NCI-H2171 (cell line): ENCODE measurements at places on chromosomes 11 and 22.
A peak's percentile ranks its signal among the peaks of the same experiment; 100 is the strongest.

GRCh38 chr11:14789879-14790484 is 102.0 kb downstream of the CYP2R1 start:
- DNase-seq: no peak

DNA sequence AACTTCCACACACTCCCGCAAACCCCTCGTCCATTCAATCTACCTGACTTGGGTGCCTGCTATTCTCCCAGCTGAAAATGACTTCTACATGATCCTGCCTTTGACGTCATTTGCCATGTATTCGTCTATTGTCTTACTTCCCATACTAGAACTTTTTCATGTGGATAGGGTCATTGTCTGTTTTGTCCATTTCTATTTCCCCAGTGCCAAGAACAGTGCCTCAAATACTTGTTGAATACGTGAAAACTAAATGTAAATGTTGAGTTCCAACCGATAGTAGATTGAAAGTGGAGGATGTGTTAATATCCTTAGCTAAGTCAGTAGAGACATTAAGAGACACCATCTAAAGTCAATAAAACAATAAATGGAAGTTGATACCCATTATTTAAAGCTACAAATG is 935 bp downstream of the TRIM68 start:
- no peak for DNase-seq

DNA sequence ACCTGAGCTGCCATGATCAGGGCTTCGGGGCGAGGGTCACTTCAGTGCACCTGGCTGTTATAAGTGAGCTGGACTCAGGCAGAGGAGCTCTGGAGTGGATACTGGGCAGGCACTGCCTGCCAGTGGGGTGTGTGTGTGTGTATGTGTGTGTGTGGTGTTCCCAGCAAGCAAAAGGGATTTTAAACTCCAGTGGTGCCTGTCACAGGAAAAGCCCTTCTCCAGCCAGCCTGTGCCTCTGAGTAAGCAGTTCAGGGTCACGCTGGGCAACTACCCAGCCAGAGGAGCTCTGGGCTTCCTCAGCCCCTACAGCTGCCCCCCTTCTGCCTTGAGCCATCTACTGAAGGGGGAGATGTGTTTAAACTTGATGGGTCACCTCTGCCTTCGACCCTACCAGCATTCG is 109.0 kb downstream of the OSBP2 start:
- no peak for DNase-seq

- no peak for DNase-seq
Measured at GRCh38 chr11:78241475-78241874, 52.8 kb downstream of the USP35 start.

DNA sequence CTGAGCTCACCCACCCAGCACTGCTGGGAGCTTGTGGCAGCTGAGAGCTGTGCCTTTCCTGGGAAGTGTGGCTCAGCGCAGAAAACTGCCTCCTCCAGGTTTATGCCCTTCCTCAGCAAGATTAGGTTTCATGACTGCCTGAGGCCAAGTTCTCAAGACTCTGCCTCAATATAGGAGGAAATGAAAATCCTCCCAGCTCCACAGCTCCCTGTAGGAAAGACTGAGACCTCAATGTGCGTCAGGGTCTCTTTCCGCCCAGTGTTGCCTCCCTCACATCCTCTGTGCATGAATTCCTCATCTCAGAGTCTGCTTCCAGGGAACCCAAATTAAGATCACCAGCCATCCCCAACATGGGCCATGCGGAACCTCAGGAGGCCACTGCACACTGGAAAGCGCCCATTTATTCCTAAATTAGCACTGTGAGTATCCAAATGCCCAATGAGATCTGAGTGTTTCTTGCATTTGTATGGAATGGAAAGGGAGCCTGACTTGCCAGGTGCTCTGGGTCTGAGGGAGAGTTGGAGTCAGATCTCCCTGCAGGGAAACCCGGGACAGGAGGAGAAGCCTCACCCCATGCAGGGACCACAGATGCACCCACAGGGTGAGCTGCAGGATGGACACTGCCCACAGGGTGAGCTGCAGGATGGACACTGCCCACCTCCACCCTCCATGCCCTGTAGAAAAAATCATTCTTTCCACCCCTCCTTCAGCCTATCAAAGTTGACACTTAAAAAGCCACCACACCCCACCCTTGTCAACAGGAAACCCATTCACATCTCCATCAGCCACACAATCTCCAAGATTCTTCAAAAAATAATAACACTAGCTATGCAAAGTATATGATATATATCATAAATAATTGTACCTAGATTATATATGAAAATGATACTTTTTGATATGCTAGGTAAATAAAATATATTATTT is 97.4 kb upstream of the IGLL5 start:
- no peak for DNase-seq

- DNase-seq: peak; percentile 54
Measured at GRCh38 chr11:9138612-9139579, 47.5 kb upstream of the SCUBE2 start.

DNA sequence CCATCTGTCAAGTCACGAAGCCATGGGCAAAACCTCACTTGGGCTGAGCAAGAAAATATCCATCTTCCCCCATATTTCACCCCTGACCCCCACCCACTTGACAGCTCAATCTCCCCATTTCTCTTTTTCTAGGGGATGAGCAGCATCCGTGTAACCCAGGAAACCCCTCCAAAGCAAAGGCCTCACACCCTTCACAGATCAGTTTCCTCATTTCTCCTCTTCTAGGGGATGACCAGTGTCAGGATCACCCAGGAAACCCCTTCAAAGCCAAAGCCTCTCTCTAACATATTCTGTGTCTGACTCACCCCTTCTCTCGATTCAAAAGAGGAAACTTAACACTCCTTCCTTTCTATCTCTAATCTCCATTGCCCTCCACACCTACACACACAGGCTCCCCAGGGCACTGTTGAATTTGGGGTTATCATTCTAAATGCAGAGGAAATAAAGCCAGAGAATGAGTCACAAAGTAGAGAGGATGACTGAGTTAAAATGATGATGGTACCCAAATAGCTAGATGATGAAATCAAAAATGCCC is 439.7 kb downstream of the BUD13 start:
- DNase-seq: no peak

DNA sequence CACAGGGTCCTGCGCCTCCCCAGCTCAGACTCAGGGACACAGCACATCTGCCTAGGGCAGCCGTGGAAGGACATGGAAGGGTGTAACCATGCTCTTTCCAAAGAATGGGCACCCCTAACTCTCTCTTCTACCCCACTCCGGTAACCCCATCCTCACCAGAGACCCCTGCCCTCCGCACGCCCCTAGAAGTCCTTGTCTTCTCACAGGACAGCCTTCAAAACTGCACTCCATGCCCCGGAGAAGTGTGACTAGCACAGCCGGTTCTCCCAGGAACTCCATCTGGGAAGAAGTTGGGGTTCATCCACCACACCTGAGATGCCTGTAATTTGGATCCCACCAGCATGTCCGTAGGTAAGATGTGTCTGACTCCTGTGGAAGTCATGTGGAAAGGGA is 25.0 kb downstream of the P2RY2 start:
- no peak for DNase-seq

DNA sequence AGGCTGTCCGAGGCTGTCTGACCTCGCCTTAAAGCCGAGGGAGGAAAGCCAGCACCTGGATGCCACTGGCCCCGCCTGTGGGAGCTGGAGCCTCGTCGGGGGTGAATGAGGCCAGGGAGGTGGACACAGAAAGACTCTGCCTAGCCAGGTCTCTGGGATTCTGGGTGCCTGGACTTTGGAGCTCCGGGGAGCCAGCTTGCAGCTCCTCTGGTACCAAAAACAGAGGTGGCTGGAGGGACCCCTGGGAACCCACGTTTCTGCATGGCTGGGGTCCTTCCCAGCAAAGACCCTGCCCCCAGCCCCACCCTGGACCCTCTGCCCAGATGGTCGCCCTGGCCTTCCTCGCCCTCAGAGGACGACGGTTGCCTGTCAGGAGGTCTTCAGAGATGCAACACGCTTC is 239.7 kb downstream of the BRD1 start:
- no peak for DNase-seq

DNA sequence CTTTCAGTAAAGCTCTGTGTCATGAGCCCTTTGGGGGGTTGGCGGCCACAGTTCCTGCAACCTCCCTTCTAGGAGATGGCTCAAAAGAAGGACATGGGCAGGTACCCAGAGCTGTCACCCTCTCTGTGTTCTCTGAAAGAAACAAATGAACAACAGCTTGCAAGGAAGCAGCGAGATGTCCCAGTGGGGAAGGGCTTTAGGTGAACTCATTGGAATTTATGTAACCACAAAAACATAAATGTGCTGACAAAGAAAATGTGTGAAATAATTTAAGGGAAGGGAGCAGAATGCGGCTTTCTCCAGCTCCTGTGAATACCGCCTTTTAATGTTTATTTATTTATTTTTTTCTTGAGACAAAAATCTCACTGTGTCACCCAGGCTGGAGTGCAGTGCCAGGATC is 3.3 kb downstream of the PARVG start:
- DNase-seq: no peak

- no peak for DNase-seq
Measured at GRCh38 chr22:22761606-22761962, 117.2 kb downstream of the GGTLC2 start.

- no peak for DNase-seq
Measured at GRCh38 chr11:73177380-73177777, 35.3 kb upstream of the FCHSD2 start.

GRCh38 chr11:2447951-2448650 is 3.3 kb downstream of the KCNQ1 start:
- no peak for DNase-seq

DNA sequence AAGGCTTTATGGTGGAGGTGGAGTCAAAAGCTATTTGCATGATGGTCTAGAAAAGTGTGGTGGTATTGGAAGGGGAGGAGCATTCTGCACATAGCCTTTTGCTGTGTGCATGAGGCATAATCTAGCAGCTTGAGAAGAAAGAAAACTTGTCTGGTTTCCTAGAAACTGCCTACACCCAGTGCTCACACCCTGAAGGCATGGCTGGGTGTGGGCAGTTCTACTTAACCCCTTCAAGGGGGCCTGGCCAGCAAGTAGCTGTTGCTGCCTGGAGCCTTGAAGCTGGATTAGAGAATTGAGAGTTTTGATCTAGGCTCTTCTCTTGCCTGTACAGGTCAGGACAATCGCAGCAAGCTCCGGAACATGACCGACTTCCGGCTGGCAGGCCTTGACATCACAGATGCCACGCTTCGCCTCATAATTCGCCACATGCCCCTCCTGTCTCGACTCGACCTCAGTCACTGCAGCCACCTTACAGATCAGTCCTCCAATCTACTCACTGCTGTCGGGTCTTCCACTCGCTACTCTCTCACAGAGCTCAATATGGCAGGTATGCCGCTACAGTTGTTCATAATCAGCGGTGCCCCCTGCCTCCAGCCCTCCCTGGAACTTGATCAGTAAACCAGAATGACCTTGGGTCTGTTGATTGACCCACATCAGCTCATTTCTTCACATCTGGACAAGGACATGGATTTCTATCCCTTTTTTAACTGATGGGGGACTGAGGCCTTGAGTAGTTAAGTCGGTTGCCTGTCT is 12.2 kb upstream of the GRK2 start:
- DNase-seq: no peak

GRCh38 chr11:19735157-19735908 is 22.7 kb downstream of the NAV2 start:
- peak; percentile 60 for DNase-seq

DNA sequence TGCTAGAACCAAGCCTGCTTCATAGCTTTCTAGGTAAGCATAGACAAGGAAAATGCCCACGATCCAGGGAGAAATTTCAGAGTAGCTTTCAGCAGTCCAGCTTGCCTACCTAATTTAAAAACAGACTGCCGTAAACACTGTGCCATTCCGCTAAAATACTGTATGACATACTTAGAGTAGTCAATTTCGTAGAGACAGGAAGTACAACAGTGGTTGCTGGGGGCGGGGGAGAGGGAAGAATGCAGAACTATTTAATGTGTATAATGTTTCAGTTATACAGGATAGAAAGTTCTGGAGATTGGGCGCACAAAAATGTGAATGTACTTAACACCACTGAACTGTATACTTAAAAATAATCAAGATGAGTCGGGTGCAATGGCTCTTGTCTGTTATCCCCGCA is 56.7 kb downstream of the C11orf58 start:
- no peak for DNase-seq

DNA sequence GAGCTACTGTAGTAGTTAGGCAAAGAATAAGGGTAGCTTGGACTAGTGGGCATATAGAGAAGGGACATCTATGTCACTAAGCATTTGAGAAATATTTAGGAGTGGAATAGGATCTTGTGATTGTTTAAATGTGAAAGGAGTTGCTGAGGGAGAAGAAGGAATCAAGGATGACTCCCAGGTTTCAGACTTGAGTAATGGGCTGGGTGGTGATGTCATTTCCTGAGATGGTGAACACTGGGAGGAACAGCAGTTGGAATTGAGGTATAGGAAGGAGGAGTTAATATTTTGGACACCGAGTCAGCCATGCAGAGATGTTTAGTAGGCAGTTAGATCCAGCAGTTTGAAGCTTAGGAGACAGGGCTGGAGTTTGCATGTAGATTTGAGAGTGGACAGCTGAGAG is 40.1 kb downstream of the REXO2 start:
- no peak for DNase-seq

DNA sequence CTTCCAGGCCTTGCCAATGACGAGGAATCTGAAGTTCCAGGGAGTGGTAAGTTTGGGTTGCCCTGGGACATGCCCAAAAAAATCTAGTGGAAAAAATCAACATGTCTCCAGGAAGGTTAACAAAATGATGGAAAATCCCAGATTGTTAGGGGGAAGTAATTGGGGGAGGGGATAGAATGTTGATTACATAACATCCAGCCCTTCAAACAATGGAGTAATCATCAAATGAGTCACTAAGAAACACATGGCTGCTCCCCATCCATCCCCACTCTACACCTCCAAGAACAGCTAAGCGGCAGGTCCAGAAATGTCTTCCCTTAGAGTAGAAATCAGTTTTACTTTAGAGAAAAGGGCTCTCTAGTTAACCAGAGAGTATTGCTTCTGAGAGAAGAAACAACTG is 94.9 kb downstream of the ETS1 start:
- DNase-seq: no peak

DNA sequence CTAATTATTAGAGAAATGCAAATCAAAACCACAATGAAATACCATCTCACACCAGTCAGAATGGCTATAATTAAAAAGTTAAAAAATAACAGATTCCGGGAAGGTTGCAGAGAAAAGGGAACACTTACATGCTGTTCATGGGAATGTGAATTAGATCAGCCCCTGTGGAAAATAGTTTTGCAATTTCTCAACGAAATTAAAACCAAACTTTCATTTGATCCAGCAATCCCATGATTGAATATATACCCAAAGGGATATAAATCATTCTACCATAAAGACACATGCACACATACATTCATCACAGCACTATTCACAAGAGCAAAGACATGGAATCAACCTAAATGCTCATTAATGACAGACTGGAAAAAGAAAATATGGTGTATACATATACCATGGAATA is 32.5 kb downstream of the NOX4 start:
- no peak for DNase-seq

GRCh38 chr22:35615156-35615555 is 2.0 kb downstream of the MB start:
- DNase-seq: no peak

GRCh38 chr11:78208257-78209165 is 19.8 kb downstream of the USP35 start:
- DNase-seq: no peak

DNA sequence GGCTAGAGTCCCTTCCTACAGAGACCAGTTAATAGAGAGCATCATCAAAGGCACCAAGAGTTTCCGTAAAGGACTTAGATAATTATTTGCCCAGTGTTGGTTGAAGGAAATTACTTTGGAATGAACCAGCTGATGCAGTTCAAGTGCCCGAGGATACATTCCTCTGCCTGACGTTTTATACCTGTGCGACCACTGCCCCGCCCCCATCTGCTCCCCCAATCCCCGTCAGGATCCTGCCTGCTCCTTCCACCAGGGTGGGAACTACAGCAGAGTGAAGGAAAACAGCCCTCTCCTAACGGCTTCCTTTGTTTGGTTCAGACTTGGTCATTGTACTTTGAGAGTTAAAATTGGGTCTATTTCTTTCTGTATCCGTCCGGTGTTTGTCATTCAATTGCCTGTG is 761.5 kb downstream of the NTM start:
- DNase-seq: no peak
